NCI-H524 (cell line): ENCODE measurements at places on chromosomes 1 and 21.

DNA sequence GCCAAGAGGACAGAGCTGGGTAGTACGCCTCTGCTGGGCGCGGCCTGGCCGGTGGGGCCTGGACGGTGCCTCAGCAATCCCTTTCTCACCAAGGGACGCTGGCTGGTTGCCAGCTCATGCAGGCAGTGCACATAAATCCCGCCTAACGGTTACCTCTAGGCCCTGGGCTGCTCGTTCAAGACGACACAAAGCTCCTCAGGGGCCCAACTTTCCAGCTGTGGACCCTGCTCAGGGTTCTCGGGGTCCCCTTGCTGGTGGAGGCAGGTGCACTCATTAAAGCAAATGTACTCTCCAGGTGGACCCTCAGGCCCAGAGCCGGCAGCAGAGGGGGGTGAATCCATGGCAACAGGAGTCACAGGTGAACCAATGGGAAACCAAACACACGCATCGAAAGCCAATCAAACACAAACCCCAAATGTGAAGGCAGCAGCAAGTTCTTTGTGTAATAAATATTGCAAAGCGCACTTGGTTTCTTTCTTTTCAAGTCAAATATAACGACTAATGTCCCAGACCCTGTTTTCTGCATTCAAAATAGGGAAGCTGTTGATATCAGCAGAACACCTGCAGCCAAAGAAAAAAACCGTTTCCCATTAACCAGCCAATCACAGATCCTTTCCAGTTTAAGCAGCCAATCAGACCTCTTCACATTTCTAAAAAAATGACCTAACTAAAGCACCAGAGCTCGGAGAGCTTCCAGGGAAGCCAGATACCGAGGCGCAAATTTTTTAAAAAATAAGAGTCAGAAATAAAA, 26.1 kb upstream of the CLSTN1 start:
- no peak for DNase-seq

- no peak for DNase-seq
These were observed 181.5 kb downstream of the DISC1 start for GRCh38 chr1:231808116-231808515.

DNA sequence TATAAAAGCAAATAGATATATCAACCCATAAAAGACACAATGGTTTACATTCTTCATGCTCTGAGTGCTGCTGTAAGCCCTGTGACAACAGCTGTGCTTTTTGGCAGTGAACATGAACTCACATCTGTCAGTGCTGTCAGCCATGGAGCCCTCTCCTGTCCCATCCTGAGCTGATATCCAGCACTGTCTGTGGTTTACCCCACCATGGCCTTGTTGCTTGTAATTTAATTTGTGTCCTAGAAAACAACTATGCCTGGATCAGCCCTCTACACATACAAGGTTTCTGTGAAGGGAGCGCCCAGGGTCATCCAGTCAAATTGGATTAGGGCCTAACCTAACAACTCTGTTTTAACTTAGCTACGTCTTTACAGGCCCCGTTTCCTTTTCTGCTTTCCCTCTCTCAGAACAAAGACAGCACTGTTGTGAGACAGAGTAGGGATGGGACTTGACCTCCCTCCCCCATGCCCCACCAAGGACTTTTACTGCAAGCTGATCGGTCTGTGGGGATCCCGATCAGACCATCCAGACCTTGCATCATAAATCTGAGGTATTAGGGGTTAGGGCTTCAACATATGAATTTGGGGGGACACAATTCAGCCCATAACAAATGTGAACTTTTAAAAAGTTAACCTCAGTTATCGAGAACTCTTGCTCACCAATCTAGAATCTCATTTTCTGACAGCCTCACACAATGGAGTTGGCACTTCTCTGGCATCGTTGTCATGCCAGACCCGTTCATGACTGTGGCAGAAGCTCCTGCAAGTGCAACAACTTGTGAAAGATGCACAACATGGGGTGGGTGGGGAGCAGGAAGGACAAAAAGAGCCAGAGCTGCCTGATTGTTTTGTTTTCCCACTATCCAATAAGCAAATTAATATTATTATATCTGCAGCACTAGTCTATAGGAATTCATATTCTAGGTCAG, 16.4 kb upstream of the SLC44A3 start:
- peak; percentile 12 for DNase-seq

GRCh38 chr1:243814718-243815117, 35.3 kb downstream of the AKT3 start:
- no peak for DNase-seq

DNA sequence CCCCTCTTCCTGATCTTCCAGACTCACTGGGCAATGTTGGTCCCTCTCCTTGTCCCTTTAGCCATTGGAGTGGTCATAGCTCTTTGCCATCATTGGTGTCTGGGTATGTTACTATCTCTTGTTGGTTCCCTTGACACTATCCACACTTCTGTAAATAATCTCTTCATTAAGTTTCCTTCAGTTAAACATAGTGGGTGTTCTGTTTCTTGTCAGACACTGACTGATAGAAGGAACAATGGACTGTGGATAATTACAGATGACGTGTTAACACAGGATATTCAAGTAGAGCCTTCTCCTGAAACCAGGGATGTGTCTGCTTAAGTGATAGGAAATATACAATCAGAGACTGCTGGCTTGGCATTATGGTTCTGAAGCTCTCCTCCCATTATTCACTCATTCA, 458.3 kb upstream of the USP24 start:
- DNase-seq, result no peak

DNA sequence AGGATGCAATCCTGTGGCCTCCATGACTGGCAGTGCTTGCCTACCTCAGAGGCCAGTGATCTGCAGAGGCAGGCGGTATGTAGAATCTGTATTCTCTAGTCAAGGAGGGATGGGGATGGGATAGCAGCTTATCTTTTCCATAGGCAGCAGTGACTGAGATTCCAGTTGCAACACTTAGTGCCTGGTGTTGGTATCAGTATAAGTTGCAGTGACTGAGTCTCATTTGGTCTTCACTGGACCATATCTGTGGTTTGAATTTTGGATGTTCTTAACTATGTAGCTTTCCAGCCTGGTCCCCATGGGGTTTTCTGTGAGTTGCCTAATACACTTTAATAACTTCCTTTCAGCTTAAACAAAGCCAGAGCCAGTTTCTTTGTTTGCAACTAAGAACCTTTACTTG, 16.5 kb downstream of the DYRK1A start:
- no peak for DNase-seq

- no peak for DNase-seq
These were observed 1.9 kb downstream of the ZBTB7B start for GRCh38 chr1:155004352-155005075.

DNA sequence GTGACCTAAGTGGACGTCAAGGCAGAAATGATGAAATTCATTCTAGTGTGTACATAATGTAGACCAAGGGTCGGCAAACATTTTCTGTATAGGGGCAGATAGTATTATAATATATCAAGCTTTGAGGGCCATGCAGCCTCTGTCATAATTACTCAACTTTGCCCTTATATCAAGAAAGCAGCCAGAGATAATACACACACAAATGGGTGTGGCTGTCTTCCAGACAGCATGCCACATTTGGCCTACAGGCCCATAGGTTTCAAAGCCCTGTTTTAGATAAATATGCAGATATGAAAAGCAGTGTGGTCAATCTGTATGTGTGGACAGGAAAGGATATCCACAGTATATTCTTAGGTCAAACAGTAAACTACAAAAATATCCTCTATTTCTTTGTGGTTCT, 320.1 kb upstream of the FMN2 start:
- no peak for DNase-seq

DNA sequence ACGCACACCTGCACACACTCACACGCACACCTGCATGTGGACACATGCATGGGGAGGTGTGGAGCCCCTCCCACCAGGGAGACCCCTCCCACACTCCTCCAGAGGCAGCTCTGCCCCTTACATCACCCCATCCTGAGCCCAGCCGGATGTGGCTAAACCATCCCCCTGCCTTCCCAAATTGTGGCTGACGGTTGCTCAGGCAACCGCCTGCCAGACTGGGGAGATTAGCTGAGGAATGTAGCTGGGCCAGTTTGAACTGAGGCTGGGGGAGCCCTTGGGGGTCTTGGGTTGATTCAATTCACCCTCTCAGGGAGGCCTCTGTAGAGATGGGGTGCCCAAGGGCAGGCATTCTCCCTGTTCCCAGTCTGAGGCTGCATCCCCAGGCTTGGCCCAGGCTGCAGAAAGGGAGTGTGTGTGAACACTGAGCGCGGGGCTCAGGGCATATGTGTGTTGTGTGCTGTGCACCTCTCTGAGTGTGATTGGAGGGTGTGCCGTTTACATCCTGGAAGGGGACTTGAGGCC, 12.9 kb downstream of the PTPRU start:
- no peak for DNase-seq

GRCh38 chr1:50423670-50424000, 392 bp upstream of the DMRTA2 start:
- DNase-seq, result peak; percentile 61

DNA sequence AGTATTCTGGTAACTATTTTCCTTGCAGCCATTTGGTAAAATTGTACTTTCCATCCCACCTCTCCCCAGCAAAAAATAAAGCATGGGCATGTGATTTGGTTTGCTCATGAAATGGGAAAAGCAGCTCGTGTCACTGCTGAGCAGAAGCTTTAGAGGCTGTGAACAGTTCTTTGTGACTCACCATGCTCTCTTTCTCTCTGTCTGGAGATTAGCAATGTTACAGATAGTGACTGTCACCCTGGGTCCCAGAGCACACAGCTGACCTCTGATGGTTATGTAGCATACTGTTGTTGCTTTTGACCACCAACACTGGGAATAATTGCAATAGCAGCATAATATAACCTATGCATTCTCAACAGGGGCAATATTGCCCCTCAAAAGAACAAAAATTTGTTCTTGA, 70.6 kb downstream of the RGS2 start:
- DNase-seq, result no peak

DNA sequence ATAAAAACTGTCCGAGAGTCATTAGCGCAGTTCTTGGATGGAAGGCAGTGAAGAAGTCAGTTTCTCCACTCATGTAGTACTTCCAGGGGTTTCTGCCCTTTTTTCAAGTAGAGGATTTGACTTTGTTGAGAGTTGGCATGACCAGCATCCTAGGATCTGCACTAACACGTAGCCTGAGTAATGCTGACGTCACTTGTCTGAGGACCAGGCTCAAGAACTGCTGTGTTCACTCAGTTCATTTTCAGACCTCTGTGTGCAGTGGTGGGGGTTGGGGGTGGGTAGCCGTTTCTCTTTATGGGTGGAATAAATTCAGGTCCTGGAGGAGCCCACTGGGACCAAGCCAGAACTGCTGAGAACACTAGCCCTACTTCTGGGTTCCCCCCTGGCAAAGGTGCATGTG, 53.3 kb downstream of the MRPS6 start:
- no peak for DNase-seq

GRCh38 chr1:19165501-19165900, 44.6 kb downstream of the UBR4 start:
- no peak for DNase-seq

GRCh38 chr1:8378981-8379470, 61.1 kb downstream of the SLC45A1 start:
- no peak for DNase-seq

DNA sequence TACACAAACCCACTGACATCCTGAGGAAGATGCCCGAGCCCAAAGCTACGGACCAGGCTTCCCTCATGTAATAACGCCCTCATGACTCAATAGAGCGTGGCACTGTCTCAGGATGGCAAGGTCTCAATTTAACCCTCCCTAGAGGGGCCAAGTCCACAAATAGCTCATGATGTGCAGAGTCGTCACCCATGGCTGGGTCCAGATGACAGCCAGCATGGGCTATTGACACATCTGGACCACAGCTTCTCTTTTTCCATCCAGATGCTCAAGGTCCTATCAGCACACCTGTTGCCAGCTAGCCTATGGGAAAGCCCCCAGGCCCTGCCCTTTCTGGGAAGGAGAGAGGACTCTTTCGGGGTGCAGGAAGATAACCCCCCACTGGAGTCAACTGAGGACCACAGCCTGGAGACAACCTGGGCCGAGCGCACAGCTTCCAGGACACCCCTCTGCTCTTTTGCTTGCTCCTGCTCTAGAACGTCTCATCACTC, 2.8 kb downstream of the LAPTM5 start:
- DNase-seq, result no peak

- DNase-seq, result no peak
These were observed 8.6 kb upstream of the C1orf105 start for GRCh38 chr1:172411791-172412338.

- peak; percentile 82 for DNase-seq
These were observed 143.1 kb downstream of the PHTF1 start for GRCh38 chr1:113616156-113616555.

DNA sequence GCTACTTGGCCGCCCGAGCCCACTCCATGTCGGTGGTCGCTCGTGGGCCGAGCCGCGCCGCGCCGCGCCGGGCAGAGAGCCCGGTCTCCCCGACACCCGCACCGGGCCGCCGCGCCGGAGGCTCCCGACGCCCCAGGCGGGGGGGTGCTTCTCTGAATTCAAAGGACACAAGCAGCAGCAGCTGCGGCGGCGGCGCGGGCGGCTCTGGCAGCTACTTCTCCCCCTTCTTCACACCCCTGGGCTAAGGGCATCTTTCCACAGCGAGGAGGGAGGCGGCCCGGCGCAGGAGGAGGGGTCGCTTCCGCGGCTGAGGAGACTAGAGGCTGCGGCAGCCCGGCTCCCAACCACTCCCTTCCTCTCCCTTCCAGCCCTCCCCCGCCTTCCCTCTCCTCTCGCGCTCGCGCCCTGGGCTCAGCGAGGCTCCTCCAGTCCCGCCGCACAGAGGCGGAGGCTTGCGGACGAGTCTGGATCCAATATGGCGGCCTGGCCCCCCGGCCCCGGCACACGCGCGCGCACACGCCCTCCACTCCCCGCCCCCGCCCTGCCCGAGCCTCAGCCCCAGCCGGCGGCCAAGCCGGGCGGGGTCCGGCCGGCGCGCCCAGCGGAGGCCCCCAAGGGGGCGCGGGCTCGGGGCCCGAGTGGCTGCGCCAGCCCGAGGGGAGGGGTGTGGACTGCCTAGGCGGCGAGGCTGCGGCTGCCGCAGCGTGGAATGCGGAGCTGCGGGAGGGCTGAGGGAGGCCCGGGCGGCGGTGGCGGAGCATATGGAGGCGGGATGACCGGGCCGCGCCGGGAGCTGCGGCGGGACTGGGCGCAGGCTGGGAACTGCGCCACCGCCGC, at the start of gene CDC42BPA:
TSS of gene CDC42BPA (minus strand) at position 477 of the 837 bp plus-strand sequence. CDS start 1,310 bp downstream, outside the sequence.
- DNase-seq, result peak; percentile 83

DNA sequence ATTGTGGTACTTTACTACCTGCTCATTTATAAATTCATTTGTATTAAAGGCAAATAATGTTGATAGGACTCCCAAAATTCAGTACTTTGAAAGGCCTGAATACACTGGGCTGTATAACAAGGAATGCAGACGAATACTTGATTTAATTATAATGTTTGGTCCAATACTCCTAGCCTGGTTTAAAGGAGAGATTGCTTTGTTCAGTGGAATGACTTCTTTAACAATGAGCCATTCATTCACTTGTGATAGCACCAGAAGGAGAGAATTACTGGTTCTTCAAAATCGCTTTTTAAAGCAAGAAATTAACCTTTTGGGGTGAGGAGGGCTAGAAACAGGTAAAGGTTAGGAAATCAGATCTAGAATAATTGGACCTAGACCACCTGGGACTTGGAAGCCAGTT, 28.3 kb upstream of the ENAH start:
- DNase-seq, result no peak

DNA sequence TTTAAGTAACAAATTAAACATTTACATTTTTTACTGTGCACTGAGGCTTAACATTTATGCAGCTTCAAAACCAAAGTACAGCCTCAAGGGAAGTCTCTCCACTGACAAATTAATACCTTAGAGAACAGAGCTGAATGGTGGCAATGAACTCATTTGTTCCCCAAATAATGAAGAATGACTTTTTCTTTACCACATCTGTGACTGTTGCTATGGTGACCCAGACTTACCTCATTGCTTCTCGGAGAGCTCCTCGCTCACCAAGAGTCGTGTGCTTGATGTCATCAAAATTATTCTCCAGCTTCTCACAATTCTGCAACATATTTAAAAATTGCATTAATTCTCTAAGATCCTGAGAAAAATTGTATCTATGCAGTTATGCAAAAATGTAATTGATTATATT, 92.9 kb downstream of the DPYD start:
- no peak for DNase-seq
